Iris pigment epithelial cell (primary cell): ENCODE measurements at places on chromosomes 4 and X.

GRCh38 chr4:74796631-74797030 is 2.3 kb upstream of the BTC start:
- DNase-seq = no peak

DNA sequence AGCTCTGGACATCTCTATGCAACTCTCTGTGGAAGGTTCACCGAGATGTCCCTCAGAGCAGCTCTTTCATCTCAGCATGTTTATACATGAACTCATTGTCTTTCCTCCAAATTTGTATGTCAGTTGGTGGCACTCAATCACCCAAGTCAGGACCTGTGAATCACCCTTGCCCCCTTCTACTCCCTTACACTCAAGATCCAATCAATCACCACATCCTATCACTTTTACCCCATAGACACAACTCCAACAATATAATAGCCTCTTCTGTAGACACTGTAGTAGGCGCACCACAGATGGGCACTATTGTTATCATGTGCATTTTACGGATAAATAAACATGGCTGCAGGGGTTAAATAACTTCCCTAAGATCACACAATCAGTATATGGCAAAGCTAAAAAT is 41.3 kb upstream of the IRF2 start:
- no peak for DNase-seq

GRCh38 chr4:7287274-7287917 is 95.1 kb downstream of the SORCS2 start:
- DNase-seq = no peak

DNA sequence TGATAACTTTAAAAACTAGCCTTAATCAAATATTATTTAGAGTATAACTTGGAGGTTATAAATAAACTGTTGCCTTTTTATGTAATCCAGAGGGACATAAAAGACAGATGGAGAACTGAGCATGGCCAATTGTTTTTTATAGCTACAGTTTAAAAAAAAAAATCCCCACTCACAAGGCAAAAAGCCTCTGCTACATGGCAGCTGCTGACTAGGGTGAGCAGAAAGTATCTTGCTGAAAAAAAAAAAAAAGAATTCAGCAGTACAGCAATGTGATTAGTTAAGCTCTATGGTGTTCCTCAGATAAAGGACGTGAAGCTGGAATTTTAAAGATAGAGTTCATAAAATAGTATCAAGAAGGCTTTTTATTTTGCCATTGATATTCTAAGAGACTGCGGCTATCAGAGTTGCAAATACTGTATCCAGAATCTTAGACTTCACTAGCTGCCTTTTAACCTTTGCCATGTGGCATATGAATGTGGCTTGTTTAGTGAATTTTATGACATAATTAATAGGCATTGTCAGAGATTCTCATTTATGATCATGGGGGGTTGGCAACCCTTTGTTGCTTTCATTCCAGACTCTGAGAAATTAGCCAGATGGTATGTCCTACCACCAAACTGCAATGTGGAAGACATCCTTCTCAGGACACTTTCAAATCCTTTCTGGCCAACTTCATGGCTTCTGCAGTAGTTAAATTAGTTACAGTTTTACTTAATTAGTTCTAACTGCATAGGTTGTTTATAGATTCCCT is 498.0 kb downstream of the STPG2 start:
- no peak for DNase-seq

- DNase-seq = peak; percentile 28
Measured at GRCh38 chr4:139761461-139761860, 95.8 kb downstream of the MGST2 start.

GRCh38 chrX:2765549-2765830 is 13.7 kb downstream of the XG start:
- no peak for DNase-seq

GRCh38 chr4:153408932-153409331 is 57.2 kb upstream of the TMEM131L start:
- DNase-seq = peak; percentile 19

DNA sequence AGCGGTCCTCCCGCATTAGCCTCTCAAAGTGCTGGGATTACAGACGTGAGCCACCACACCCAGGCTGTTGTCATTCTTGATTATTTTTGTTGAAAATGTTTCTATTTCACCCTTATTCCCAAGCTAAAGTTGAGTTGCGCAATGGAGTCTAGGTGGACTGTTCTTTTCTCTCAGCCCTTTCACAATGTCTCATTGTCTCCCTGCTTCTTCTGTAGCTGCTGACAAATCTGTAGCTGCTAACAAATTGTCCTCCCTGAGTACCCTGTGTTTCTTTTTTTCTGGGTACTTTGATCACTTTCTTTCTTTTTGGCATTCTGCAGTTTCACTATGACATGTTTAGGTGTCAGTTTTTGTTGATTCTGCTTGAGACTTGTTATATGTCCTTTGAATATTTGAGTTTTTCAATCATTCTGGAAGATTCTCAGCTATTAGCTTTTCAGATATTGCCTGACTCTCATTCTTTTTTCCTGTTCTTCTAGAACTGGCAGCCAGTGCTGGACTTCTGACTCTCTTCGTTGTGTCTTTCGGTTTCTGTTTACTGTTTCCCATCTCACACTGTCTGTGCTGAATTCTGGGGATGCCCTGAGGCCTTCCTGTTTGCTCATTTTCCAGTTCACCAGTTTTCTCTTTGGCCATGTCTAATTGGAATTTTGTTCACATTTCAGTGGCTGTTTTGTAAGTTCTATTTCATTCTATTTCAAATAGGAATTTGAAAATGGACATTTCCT is 6.6 kb downstream of the ABCD1 start:
- peak; percentile 65 for DNase-seq

- DNase-seq = peak; percentile 36
Measured at GRCh38 chr4:121072224-121073003, at the start of gene NDNF. Gene NDNF (minus strand): TSS chr4:121072535. CDS start chr4:121045837, 26,698 bp downstream.

- no peak for DNase-seq
Measured at GRCh38 chr4:8404791-8405515, 35.6 kb downstream of the ACOX3 start.

GRCh38 chrX:63275127-63275526 is 76.0 kb downstream of the SPIN4 start:
- DNase-seq = peak; percentile 9

GRCh38 chrX:148501386-148502066 is 1.1 kb downstream of the AFF2 start:
- DNase-seq = no peak

GRCh38 chr4:56737666-56738065 is 56.6 kb upstream of the HOPX start:
- DNase-seq = no peak

GRCh38 chr4:31125061-31125460 is 404.9 kb downstream of the PCDH7 start:
- DNase-seq = no peak

- DNase-seq = no peak
Measured at GRCh38 chr4:16231570-16232245, 5.4 kb upstream of the TAPT1 start.

DNA sequence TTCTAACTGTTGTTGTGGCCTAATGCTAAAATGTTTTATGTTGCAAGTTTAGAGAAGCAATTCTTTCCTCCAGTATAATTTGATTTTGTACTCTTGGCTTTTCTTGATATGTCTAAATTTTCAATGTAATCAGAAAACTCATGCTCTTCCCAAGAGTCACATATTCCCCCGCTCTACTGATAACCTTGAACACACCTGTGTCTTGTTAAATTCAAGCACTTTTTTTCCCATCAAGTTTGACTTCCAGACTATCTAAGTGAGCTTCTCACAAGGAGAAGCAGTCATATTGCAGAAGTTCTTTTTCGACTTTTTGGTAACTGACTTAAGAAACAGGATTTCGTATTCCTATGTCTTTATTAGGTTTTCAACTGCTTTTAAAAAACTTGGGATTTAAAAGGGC is 7.4 kb upstream of the ADH4 start:
- no peak for DNase-seq

DNA sequence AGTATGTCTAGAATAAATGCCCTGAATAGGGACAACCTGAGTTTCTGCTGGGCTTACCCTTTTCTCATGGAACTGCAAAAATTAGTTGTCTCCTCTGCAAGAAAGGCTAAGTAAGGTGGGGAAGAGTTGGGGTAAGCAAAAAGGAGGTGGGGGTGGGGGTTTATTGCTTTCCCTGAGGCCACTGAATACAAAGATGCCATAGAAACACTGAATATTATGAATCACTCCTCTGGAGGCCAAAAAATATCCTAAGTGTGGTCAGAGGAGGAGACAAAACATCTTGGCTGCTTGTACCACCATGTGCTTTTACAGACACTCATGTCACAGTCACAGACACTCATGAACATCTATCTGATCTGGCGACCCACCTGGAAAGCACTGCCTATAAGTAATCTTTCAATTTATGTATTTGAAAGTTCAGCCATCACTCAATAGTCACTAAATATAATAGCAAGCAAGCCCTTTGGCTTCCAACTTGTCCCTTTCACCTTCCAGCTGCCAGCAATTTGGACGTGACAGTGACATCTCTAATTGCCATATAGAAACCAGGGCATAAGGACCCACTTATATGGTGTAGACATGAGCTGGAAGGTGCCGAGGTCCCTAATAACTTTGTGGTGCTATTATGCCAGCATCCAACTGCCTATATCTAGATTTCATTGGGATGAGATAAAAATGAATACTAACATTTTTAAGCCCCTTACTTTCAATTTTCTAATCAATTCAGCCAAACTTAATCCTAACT is 122.7 kb upstream of the CBR4 start:
- DNase-seq = no peak

DNA sequence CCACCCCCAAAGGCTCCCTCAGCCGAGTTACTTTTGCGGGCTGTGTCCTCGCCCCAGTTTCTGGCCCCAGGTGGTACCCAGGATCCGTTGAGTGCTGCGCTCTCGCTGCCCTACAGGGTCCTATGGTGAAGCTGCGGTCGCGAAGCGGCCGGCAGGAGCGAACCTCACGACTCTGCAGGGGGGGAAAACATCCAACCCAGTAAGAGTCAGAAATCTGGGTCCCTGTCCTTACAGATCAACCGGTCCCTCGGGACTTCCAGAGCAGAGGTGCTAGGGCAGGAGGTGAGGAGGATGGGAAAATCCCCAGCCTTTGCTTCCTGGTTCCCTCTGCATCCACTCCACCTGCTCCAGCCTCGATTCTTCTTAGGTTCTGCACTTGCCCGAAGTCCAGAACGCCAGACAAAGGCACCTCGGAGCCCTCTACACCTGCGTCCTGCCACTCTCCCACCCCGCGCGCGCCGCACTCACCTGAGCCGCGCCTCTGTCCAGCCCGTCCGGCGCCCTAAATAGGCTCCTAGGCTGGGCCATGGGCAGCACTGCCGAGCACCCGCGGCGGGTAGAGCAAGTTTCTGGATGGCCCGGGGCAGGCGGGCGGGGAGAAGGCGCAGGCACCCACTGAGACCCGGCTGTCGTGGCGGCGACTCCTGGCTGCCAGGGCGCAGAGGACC is at the start of gene HS3ST1:
Gene HS3ST1, minus strand, starts transcription at position 664 of the 668 bp plus-strand sequence. CDS start 28,889 bp downstream, outside the sequence.
- no peak for DNase-seq

DNA sequence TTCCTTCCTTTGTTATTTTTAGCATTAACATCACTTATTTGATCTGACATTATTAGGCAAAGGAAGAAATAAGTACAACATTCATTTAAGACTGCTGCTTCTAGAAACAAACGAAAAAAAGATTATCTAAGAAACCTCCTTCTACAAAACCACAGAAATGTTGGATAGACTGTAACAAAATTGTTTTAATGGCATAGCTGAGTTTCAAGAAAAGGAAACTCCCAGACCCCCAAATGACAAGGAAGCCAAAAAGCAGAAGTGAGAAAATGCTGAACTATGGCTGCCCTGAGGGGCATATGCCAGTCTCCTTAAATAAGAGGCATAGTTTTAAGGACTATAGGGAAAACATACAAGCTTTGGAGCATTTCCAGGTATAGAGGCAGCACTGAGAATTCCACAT is 1431.6 kb upstream of the TENM3 start:
- DNase-seq = no peak

GRCh38 chrX:124256216-124256615 is 76.2 kb upstream of the TEX13D start:
- DNase-seq = no peak

DNA sequence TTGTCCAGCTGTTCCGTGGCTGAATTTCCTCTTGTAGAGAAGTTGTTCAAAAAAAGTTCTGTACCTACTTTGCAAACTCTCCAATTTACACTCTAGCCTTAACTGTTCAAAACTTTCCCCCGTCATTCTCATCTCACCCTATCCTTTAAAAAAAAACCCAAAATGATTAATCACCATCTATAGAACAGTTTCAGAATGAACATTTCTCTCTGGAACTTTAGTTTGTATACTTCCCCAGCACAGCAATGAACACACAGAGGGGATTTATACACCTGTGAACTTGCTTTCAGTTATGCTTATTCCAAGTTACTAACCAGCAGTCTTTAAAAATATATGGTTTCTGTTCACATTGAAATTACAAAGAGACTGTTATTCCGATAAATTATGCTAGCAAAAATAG is 1.2 kb downstream of the GEMIN8 start:
- no peak for DNase-seq

DNA sequence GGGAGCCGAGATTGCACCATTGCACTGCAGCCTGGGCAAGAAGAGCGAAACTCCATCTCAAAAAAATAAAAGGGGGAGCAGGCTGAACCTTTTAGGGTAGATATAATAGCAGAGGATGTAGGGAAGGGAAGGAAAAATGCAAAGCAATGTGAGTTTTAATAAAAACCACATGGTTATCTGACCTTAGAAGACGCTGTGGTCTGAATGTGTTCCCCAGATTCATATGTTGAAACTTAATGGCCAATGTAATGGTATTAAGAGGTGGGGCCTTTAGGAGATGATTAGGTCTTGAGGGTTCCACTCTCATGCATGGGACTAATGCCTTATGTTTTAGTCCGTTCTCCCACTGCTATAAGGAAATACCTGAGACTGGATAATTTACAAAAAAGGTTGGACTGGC is 114.1 kb upstream of the STX18 start:
- peak; percentile 30 for DNase-seq
